ENCODE measurements at places on chromosomes 5 and 9.

GRCh38 chr5:33984671-33985124 is at the start of gene SLC45A2:
Gene SLC45A2, minus strand, starts transcription at chr5:33984693. Its CDS starts 110 bp downstream, at chr5:33984583.
- DNase-seq, result no peak

DNA sequence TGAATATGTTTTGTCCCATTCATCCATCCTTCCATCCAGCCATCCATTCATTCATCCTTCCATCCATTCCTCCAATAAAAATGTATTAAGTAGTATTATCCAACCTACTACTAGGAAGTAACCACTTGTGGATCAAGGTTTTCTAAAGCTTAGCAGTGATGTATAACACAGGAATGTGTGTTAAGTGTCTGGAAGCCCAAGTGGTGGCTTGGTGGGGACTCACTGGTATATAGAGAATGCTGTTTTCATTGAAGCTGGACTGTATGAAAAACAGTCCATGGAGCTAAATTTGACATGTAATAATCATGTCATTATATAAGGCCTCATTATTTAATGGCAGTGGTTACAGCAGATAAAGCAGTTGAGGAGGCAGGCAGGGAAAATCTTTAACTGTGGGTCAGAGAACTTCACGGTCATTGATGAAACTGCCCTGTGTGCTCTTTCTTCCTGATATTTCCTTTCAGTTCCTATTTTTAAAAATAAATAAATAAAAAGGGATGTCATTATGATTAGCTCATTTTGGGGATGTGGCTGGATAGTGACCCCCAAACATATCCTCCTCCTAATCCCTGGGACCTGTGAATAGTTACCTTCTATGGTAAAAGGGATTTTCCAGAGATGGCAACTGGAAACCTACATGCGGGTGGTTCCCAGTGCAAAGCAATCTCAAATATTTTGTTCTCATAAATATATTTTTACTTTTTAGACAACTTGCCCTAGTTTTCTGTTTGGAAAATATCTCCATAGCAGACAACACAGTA is 82.3 kb downstream of the DAPK1 start:
- no peak for DNase-seq

- no peak for DNase-seq
Measured at GRCh38 chr9:93983875-93984274, 28.7 kb upstream of the BARX1 start.

- DNase-seq, result no peak
Measured at GRCh38 chr5:62621280-62621679, 42.7 kb downstream of the LRRC70 start.

DNA sequence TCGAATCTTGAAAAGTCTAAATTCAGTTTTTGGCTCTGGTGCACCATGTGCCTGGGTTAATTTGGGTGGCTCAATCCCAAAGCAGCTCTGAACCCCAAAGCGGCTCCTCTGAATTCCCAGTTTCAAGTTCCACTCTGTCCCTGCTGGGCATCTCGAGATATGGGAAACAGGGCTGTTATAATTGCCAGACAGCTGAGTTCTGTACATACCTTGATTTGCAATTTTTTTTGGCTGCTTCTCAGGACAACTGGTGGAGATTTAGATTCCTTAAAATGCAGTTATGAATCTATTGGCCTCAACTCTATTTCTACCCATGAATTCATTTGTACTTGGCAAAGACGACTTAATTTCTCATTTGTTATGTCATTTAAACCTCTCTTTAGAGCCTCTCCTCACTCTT is 808.5 kb downstream of the TLE4 start:
- no peak for DNase-seq

GRCh38 chr9:110880189-110880588 is 158.1 kb downstream of the LPAR1 start:
- DNase-seq, result no peak

DNA sequence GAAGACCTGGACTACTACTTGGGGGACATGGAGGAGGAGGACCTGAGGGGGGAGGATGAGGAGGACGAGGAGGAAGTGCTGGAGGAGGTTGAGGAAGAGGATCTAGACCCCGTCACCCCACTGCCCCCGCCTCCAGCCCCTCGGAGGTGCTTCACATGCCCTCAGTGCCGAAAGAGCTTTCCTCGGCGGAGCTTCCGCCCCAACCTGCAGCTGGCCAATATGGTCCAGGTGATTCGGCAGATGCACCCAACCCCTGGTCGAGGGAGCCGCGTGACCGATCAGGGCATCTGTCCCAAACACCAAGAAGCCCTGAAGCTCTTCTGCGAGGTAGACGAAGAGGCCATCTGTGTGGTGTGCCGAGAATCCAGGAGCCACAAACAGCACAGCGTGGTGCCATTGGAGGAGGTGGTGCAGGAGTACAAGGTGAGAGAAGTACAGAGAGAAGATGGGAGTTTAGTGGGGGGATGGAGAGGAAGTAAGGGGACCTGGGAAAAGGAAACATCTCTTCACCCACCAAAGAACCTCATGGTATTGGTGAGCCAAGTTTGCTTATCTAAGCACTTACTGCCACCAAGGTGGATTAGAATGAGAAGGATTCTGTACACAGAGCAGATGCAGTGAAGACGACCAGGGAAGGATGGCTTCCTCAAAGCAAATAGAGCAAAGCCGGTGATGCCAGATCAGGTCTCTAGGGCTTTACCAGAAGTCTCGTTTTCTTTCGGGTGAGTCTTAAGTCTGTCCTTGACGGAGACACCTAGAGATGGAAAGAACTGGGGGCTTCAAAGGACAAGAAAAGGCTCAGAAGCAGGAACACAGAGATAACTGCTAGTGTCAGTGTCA is 1.5 kb downstream of the TRIM41 start:
- no peak for DNase-seq

- no peak for DNase-seq
Measured at GRCh38 chr5:96652769-96653454, 9.3 kb upstream of the CAST start.

GRCh38 chr5:66904189-66904588 is 292.4 kb downstream of the CD180 start:
- no peak for DNase-seq
